ENCODE measurements at places on chromosomes 6 and 20.

DNA sequence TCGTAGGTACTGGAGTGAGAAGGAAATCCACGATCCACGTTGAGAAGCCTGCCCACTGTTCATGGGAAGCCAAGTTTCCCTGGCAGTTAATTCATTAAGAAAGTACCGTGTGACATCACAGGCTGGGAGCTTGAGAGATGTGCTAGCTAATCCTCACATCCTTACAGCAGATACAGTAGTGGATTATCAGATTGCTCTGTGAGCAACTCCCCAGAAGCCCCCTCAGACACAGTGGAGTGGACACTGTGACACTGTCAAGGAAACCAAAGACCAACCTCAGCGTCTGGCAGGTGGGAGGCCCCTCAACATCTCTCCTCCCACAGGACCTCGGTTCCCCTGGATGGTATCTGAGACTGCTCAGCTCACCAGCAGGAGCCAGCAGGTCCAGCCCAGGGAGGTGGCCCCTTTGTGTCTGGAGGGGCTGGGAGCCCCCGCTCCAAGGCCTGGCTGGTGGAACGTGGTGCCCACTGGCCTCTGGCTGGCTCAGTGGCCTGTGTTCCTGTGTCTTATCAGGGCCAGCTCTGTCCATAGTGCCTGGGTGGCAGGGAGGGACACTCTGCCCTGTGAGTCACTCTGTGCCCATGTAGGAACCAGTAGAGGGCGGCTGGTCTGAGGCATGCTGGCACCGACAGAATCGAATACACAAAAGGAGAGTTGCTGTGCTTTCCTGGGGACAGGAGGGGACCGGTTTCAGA, 7.2 kb downstream of the PYGB start:
- DNase-seq: no peak

- DNase-seq: no peak
These were observed 64.5 kb upstream of the PMEPA1 start for GRCh38 chr20:57774111-57774880.

DNA sequence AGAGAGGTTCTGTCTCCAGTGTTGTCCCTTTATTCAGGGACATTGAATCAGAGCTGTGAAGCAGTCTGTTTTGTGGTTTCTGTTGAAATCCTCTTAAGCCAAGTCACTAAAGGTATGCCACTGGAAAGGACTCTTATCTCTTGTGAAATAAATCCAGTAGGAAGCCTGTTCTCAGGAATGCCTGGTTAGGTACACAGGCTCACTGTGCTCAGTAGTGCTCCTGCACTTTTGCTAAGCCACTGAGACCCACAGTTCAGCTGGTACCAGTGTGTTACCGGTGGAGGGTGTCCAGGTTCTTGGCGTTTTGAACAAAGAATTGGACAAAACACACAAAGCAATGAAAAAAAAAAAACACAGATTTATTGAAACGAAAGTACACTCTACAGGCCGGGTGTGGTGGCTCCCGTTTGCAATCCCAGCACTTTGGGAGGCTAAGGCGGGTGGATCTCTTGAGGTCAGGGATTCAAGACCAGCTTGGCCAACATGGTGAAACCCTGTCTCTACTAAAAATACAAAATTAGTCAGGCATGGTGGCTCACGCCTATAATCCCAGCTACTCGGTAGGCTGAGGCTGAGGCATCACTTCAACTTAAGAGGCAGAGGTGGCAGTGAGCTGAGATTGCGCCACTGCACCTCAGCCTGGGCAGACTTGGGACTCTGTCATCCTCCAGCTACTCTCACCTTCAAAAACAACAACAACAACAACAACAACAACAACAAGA, 186.1 kb downstream of the JARID2 start:
- DNase-seq: no peak

DNA sequence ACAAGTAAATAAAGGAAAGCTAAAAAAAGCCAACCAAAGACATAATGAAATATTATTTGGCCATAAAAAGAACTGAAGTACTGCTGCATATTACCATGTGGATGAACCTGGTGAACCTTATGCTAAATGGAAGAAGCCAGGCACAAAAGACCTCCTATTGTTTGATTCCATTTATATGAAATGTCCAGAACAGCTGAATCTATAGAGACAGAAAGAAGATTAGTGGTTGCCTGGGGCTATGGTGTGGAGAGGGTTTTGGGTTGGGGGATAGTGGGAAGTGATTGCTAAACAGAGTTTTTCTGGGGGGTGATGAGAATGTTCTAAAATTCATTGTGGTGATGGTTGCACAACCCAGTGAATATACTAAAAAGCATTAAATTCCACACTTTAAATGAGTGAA, 53.2 kb downstream of the TSBP1 start:
- DNase-seq: no peak

- no peak for DNase-seq
These were observed 90.0 kb downstream of the PLG start for GRCh38 chr6:160791981-160792418.

DNA sequence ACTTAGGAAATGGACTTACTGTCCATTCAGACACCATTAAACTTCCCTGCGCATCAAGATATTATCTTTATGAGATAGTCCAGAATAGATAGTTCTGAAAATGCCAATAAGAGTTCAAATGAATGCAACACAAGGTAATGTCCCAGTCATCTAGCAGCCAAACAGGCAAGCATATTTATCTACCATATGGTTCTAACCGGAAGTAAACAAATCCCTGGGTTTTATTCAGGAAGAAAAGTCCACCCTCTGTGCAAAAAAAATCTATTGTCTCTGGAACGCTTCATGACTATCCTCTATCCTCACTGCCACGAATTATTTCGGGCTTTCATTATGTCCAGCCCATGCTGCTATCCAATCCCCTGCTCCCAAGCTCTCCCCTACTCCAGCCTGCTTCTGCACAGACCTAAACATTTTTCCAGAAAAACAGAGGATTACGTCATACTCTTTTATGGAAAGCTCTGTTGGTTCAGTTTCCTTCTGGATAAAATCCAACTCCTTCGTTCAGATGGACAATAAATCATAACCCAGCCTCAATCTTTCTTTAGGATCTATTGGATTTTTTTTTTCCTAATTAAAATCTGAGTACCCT, 11.4 kb downstream of the PPIL6 start:
- no peak for DNase-seq

DNA sequence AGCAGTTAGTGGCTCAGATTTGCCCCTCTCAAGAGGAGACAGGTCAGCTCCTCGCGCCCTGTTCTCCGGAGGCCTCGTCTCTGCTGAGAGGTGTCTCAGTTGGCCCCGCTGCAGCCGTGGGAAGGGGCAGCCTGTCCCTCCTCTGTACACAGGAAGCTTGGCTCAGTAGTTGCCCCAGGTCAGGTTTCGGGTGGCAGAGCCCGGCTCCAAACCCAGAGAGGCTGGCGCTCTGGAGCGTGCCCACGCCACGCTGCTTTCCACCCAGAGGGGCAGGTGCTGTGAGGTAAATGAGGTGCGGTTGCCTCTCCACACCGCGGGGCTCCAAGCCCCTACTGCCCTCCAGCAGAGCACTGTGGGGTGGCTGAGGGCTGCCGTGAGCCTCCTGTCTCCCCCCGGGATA, 16.0 kb downstream of the DYNLT1 start:
- DNase-seq: no peak

DNA sequence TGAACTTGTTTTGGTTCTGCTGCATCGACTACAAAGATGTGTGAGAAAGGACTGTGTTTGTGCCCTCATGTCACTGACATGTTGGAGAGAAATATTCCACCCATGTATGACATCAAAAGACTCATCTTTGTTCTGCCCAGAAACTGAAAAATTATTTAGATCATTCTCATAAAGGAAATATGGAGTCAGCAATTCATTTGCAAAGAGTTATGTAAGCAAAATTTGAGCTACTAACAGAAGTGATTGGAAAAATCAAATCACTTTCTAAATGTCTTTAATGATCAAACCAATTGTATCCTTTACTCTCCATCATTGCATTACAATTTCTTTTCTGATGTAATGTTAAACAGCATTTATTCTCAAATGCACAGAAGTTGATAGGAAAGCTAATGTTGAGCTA, 19.3 kb downstream of the ADAT2 start:
- DNase-seq: no peak

DNA sequence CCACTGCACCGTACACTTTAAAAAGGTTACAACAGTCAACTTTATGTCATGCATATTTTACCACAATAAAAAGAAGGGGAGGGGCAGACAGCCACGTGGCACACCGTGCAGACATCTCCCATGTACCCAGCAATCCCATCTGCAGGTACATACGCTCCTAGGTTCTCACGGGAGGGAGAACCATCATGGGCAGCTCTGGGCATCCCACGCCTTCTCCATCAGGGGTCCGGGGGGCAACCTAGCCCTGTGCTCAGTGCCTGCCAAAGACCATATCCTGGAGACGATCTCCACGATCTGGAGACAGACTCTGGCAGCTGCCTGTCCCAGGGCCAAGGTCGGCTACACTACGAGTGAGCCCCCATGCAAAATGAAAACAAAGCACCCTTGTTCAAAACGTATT, 2.5 kb upstream of the BNIP5 start:
- DNase-seq: no peak

- DNase-seq: no peak
These were observed 404.3 kb downstream of the EPM2A start for GRCh38 chr6:145331066-145331465.

DNA sequence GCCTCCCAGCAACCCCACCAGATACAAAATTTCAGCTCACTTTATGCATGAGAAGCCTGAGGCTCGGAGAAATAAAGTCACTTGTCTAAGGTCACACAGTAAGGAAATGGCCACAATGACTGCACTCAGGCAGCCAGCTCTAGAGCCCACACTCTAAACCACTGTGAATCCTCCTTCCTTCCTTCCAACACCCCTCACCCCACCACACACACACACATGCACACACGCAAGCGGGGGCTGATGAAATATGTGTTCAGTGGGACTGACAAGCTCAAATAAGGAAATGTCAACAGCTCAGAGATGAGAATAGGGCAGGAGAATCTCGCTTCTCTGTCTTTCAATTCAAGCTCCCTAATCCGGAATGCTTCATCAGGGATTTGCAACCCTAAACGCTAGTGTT, 6.0 kb upstream of the BPIFA1 start:
- DNase-seq: no peak
